Left ventricle myocardium inferior (tissue), 1 donor: ENCODE measurements at places on chromosomes 3 and 15.

DNA sequence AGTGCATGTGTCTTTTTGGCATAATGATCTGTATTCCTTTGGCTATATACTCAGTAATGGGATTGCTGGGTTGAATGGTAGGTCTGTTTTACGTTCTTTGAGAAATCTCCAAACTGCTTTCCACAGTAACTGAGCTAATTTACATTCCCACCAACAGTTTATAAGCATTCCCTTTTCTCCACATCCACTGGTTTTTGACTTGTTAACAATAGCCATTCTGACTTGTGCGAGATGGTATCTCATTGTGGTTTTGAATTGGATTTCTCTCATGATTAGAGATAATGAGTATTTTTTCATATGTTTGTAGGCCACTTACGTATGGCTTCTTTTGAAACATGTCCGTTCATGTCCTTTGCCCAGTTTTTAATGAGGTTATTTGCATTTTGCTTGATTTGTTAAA, 117.7 kb downstream of the CHCHD4 start:
- no peaks in the 10 kb centered on the region for H3K36me3 ChIP-seq
- DNase-seq: no peak
- no peak overlapping the region for H3K4me3 ChIP-seq
- no peaks in the 10 kb centered on the region for H3K4me1 ChIP-seq

DNA sequence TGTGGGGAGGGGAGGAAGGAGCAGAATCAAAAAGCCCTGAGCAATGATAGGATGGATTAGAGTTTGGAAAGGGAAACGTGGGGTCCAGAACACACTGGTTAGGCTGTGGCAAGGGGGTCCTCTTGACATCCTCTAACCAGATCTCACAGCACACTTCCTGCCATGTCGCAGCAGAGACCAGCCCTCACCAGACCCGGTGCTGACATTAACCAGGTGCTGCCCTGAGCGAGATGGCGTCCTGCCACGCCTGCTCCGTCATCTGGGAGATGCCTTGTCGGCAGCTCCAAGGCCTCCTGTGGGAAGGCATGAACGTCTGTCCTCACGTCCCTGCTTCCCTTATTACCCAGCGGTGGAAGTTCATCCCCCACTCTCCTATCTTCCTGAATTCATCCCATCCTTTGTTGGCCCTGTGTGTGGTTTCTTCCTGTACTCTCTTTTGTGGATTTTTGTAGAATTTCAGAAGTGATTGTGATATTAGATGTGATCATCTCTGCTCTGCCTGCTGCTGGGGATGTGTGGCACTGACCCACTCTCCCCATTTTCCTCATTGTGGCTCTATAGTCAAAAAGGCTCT, 29.4 kb upstream of the MYZAP start:
- peak overlapping the region; percentile 71 for H3K27ac ChIP-seq
- no peaks in the 10 kb centered on the region for H3K27me3 ChIP-seq
- H3K36me3 ChIP-seq: no peaks in the 10 kb centered on the region
- peaks cover 51% of the 10 kb centered on the region for H3K4me1 ChIP-seq
- H3K4me3 ChIP-seq: no peak overlapping the region

GRCh38 chr15:89364341-89364740, 29.7 kb upstream of the POLG start:
- no peak overlapping the region for H3K27ac ChIP-seq
- H3K36me3 ChIP-seq: no peaks in the 10 kb centered on the region
- H3K4me1 ChIP-seq: peaks cover 27% of the 10 kb centered on the region
- peaks cover 100% of the 10 kb centered on the region for H3K27me3 ChIP-seq
- no peak overlapping the region for H3K4me3 ChIP-seq

DNA sequence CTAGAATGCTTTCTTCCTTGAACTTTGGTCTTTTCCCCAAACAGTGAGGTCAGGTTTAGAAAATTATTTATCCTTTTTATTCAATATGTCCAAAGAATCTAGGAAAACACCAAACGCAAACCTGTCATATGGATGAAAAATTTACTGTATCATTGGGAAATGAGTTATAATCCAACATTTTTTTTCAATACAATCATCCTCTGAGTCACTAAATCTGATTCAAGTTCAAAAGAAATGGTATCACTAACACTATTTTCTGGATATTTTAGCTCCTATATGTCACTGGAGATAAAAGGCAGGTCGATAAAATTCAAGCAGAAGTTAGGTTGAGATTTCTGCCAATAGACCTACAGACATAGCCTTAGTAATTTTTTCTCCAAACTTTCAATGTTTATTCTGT, 591.6 kb upstream of the AGTR1 start:
- H3K4me1 ChIP-seq: no peaks in the 10 kb centered on the region
- H3K27ac ChIP-seq: no peak overlapping the region
- no peak overlapping the region for H3K4me3 ChIP-seq
- no peak for DNase-seq
- H3K36me3 ChIP-seq: no peaks in the 10 kb centered on the region
- H3K27me3 ChIP-seq: no peaks in the 10 kb centered on the region

DNA sequence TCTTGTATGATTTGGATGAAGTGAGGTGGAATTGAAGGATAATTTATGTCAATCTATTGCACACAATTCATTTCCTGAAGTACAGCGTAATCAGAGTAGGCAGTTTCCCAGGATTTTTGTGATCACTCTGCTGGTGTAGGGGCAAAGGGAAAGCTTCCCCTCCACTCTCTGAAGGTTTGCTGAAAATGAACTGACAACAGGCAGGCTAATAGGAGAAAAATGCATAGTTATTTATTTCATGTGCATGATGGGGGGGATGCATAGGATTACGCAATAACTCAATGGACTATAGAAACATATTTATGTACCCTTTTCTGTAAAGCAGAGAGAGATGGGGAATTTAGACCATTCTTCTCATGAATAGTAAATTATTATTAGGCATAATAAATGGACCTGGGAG, 872.9 kb downstream of the NAALADL2 start:
- no peaks in the 10 kb centered on the region for H3K4me1 ChIP-seq
- DNase-seq: no peak
- H3K36me3 ChIP-seq: no peaks in the 10 kb centered on the region
- no peaks in the 10 kb centered on the region for H3K27me3 ChIP-seq
- no peak overlapping the region for H3K27ac ChIP-seq

DNA sequence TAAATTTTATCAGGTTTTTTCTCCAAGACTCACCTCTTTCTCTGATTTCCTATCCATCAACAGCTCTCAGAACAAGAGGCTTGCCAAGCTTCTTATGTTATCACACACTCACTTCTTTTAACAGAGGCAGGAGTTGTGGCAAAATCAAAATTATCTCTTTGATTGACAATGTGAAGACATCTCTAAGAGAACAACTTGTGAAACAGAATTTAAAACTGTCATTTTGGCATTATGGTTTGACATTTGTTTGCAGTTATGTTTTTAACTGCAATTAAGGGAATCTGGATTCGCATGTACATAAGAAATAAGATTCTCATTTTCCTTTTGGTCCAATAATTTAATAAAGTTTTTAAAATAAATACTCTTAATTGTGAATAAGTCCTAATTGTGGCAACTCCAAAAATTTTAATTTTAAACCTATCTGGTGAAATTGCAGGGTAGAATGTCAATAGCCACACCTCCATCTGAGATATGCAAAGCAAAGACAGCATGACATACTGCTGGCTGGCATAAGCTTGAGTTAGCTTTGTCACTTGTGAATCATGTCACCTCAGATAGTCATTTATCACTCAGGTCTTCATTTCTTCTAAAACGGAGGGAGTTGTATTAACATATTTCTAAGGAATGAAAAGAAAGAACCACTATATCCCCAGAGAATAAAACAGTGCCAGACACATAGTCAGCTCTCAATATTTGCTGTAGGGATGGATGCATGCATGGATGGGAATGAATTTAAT, 158.6 kb downstream of the CCNL1 start:
- H3K4me3 ChIP-seq: no peak overlapping the region
- no peaks in the 10 kb centered on the region for H3K4me1 ChIP-seq
- no peaks in the 10 kb centered on the region for H3K27me3 ChIP-seq
- no peaks in the 10 kb centered on the region for H3K36me3 ChIP-seq

GRCh38 chr15:51283026-51283425, 55.4 kb downstream of the CYP19A1 start:
- H3K4me1 ChIP-seq: no peaks in the 10 kb centered on the region
- H3K36me3 ChIP-seq: no peaks in the 10 kb centered on the region
- H3K27ac ChIP-seq: no peak overlapping the region
- DNase-seq: no peak

- DNase-seq: peak; percentile 31
- H3K4me3 ChIP-seq: no peak overlapping the region
- H3K27me3 ChIP-seq: peaks cover 61% of the 10 kb centered on the region
- no peak overlapping the region for H3K27ac ChIP-seq
- H3K36me3 ChIP-seq: no peaks in the 10 kb centered on the region
Observed at GRCh38 chr3:44114142-44114541, 127.5 kb upstream of the TOPAZ1 start.

DNA sequence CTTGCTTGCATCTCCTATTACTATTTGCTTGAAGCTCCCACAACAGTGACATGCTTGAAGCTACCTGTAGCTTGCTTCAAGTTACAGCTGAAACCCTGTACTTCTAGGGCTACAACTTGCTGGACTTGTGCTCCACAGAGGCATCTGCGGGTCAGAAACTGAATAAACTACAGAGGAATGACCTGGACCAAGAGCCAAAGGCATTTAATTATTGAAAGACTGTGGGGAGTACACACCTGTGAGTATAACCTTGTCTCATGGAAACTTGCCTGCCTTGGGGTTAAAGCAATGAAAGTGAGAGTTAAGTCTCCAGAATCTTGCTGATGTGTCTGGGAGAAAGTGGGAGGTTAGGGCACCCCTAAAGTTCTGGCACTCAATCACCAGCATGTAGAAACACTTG, 69.8 kb downstream of the UMPS start:
- H3K4me3 ChIP-seq: no peak overlapping the region
- no peaks in the 10 kb centered on the region for H3K27me3 ChIP-seq
- peaks cover 24% of the 10 kb centered on the region for H3K36me3 ChIP-seq
- peak overlapping the region; percentile 88 for H3K27ac ChIP-seq
- DNase-seq: no peak

DNA sequence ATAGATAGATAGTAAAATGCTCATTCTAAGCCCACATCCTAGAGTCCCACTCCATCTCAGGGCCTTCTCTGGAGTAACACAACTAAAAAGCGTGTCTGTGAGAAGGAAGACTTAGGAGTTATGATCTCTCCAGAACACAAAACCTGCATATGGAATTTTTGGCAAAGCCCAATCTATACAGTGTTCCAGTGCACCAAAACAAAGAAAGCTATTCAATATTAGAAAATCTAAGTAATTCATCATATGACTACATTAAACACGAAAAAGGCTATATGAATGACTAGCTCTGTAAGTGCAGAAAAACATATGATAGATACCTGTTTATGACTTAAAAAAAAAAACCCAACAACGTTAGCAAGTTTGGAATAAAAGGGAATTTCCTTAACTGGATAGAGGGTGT, 27.7 kb downstream of the MTMR10 start:
- H3K27me3 ChIP-seq: no peaks in the 10 kb centered on the region
- no peak overlapping the region for H3K27ac ChIP-seq
- H3K4me3 ChIP-seq: no peak overlapping the region

- H3K27me3 ChIP-seq: no peaks in the 10 kb centered on the region
- no peaks in the 10 kb centered on the region for H3K36me3 ChIP-seq
Observed at GRCh38 chr3:174330303-174330702, 528.8 kb upstream of the NAALADL2 start.

DNA sequence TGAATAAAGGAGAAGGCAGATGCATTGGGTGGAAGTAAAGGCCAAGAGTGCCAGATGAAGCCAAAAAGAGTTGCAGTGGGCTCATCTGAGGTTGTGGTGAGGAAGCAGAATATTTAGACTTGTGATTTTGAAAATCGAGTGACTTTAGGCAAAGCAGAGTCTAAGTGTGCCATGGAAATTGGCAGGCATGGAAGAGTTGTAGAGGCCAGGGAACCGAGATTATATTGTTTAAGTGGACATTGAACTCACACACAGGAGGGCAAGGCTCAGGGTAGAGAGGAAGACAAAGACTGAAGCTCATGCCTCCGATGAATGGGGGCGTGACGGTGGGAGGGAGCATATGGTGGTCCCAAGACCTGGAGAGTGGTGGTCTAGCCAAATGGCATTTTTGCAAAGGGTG, 347.5 kb downstream of the EPHB1 start:
- H3K4me1 ChIP-seq: no peaks in the 10 kb centered on the region
- H3K36me3 ChIP-seq: no peaks in the 10 kb centered on the region
- no peaks in the 10 kb centered on the region for H3K27me3 ChIP-seq
- no peak for DNase-seq
- no peak overlapping the region for H3K4me3 ChIP-seq

- no peak overlapping the region for H3K27ac ChIP-seq
- H3K36me3 ChIP-seq: no peaks in the 10 kb centered on the region
- peaks cover 21% of the 10 kb centered on the region for H3K4me1 ChIP-seq
Observed at GRCh38 chr3:137761099-137761562, 3.0 kb upstream of the SOX14 start.

GRCh38 chr15:86139828-86140227, 60.2 kb downstream of the AGBL1 start:
- no peak for DNase-seq
- no peak overlapping the region for H3K27ac ChIP-seq
- no peaks in the 10 kb centered on the region for H3K4me1 ChIP-seq

DNA sequence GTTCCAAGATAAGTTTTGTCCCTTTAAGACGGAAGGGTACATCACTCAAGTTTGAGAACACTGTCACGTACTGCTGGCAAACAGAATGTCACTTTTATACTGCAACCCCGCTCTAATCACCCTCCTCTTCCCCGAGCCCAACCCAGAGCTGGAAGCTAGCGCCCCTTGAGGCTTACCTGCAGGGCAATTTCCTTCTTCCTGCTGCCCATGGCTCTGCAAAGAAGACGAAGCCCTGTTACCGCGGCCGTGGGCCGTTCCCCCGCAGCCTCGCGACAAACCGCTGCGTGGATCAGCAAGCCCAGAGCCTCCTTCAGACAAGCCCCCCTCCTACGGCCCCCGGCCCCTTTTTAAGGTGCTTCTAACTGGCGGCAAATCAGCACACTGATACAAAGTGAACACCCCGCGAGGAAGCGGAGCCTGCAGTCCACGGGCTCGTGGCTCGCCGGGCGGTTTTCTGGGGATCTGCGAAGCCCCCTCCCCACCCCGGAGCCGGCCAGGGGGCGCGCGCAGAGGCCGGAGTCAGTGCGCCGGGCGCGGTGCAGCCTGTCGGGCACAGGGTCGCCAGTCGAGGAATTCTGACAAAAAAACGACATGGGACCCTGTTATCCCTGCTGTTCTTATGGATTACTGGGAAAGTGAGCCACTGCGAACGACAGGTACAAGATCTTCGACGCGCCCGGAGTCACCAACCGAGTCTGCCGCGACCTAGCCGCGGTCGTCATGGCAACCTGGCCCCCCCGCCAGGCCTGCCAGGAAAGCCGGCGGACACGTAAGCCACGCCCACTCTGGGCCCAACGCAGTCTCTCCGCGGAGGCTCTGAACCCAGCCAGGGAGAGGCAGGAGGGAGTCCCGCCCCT, at the start of gene NME9:
Gene NME9 (minus strand): TSS at position 725 of the 857 bp plus-strand sequence. CDS start 516 bp downstream, at position 209.
- H3K27me3 ChIP-seq: no peaks in the 10 kb centered on the region
- peaks cover 25% of the 10 kb centered on the region for H3K4me1 ChIP-seq
- H3K36me3 ChIP-seq: no peaks in the 10 kb centered on the region
- peak; percentile 88 for DNase-seq

DNA sequence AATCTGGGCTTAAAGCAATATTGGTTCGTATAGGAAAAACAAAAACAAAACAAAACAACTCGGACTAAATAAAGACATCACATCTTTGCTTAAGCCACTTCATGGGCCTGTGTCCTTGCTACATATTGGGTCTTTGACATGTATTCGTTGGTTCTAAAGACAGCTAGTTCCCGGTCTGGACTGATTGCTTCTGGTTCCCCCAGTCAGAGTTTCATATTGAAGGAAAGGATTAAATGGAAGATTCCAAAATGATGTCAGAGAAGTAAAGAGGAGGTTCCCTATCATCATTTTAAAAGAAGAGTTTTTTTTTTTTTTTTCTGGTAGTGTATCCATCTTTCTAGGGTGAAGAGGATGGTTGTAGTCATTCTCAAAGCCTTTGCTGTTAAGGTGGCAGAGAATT, 2.3 kb downstream of the OXSR1 start:
- peaks cover 49% of the 10 kb centered on the region for H3K4me1 ChIP-seq
- H3K27me3 ChIP-seq: no peaks in the 10 kb centered on the region
- no peaks in the 10 kb centered on the region for H3K36me3 ChIP-seq
- no peak overlapping the region for H3K27ac ChIP-seq
